HCT116 (cell line): ENCODE measurements at places on chromosomes 1 and 21.

- no peak for DNase-seq
Observed at GRCh38 chr1:90007979-90008404, 13.1 kb downstream of the ZNF326 start.

DNA sequence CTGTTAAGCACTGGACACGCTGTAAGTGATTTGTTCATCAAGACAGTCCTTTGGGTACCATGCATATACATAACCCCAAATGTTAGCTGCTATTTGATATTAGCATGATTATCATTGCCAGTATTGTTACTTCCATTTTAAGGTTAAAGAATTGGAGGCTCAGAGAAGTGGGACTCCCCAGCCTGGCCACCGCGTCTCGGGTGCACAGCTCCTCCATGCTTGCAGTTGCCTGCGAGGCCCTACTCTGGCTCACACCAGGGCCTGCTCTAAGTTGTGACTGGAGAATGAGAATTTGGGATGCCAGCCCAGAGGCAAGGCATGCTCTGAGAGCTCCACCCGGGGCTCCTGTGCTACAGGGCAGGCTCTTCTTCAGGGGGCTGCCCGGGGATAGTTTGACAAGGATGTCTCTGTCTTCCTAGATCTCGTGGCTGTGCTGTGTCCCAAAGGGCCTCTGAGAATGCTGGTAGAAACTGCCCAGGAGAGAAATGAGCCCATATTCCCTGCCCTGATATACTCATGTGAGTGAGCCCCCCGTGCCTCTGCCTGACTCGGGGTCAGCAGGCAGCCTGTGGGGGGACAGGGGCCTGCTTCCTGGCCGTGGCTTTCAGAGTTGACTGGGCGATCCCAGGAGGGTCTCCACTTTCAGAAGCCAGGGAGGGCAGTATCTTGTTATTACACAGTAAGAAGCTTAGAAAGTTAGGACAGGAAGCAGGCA, 19.4 kb downstream of the PSEN2 start:
- DNase-seq: no peak

DNA sequence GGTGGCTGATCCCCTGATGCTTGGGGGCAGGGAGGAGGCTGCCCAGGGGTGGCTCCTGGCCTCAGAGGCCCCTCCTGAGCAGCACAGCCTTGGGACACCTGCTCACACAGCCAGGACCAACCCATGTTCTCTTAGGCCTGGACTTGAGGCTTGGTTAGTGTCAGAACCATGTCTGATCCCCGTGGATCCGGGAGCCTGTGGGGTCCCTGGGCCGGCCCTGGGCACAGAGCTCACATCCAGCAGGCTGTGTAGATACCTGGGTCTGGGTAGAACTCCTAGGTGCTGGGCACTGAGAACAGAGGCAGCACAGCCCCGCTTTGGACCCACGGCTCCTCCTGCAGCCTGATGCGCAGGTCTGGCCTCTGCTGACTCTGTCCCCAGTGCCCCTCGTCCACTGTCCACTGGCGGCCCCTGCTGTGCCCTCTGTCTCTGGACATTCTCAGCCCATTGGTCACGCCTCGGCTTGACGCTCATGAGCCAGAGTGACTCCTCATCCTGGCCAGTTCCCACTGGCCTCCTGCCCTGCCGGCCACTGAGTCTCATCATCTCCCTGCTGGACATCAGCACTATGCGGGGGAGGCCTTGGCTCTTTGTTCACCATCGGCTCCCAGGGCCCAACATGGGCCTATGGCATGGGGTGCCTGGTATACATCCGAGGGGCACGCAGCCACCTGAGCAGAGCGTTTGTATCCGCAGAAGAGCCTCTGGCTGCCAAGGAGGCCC, 70.2 kb downstream of the TRIM11 start:
- DNase-seq: no peak

- DNase-seq: no peak
Observed at GRCh38 chr21:45089964-45090363, 15.6 kb downstream of the ADARB1 start.

DNA sequence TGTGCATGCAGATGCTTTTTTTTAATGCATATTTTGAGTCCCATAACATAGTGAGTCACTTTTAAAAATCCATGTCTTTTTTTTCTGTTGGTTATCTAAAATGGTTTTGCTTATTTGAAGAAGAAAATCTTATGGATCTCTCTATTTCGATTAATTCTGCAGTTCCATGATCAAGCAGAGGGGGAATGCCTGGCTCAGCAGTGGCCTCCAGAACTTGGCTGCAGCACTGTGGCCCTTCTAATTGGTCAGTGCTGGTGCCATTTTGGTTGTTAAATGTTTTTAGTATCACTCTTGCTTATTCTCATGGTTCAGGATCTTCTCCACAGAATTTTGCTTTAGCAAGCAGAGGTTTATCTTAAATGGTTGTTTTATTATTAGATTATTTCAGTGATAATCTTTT, 11.2 kb downstream of the EPHX4 start:
- DNase-seq: no peak

DNA sequence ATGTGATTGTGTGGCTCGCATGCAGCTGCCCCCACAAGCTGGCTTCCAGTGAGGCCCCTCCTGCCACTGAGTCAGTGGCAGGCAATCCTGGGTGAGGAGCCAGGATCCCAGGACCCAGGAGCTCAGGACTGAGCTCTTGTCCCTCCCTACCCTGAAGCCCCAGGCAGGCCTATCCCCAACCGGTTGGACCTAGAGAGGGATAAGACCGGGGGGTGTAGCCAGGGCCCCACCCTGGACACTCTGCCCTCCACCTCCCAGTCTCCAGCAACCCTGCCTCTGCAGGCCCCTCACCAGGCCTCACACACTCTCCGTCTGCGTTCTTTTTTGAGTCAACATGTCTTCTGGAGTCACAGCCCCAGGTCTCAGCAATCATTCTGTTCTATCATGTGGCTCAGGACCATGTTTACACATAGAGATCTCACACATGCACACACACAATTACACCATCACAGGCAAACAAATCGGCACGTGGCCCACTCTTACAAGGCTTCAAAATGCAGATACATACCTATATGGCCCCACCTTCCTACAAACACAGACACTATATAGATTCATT, 2.6 kb downstream of the VSIG8 start:
- DNase-seq: no peak
